ENCODE measurements at places on chromosomes 6 and 20.

DNA sequence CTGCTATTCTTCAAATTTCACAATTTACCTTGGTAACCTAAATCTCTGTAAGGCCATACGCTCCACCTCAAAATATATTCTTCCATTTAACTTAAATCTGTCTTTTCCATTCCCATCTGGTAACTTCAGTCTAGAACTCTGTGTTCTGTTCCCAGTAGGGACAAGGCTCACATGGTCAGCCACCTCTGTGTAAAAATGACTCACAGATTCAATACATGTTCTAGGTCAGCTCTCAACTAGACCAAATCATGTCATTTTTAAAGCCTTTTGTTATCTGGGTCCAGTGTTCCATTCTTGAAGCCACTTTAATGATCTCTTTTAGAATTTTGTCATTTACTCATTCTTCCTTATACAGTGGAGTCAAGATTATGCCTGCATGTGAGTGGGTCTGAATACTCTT, 315.6 kb upstream of the CITED2 start:
- no peak for DNase-seq

- DNase-seq: no peak
Measured at GRCh38 chr6:70860045-70860444, 96.8 kb downstream of the B3GAT2 start.

DNA sequence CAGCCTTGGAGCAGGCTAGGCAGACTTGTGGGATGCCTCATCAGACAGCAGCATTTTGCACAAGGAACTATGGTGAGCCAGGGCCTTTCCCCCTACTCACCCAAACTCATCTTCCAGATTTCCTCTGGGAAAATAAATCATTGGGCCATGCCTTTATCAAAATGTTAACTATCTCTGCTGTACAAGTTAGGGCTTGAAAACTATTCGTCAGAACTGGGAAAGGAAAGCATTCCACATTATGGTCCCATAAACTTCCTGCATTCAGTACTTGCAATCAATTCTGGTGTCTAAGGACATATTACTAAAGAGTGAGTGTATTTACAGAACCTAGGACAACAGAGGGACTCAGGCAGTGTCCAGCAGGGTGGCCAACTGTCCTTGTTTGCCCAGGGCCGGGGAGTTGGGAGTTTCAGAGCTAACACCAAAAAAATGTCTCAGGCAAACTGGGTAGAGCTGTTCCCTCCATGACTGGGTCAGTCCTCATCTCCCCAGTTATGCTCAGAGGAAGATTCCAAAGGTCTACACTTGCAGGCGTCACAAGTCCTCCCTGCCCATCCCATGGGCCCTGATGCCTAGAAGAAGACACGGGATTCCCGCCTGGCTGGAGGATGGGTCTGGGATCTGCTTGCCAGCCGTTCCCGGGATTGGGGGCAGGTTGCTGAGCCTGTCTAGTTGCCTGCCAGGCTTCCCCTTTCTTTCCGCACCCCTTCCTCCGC, 72.2 kb downstream of the SLC22A3 start:
- no peak for DNase-seq

- no peak for DNase-seq
Measured at GRCh38 chr20:2625062-2625461, 27.4 kb upstream of the NOP56 start.
